ENCODE measurements at places on chromosomes 2 and 18. TPM values are rescaled to one million over a fixed set of nuclear protein-coding genes. Genes with fewer than 3 reads are reported as not detected.
A peak's percentile ranks its signal among the peaks of the same experiment; 100 is the strongest.

- peak; percentile 50 for DNase-seq
Observed at GRCh38 chr2:62785216-62785615, 79.7 kb downstream of the EHBP1 start.

GRCh38 chr18:49041435-49042245, 90.9 kb upstream of the SMAD7 start:
- DNase-seq: peak; percentile 33

TFCP2L1 gene
- total RNA-seq: 0.10 TPM

- DNase-seq: no peak
Observed at GRCh38 chr2:53668624-53669026, 99.0 kb upstream of the CHAC2 start.

DNA sequence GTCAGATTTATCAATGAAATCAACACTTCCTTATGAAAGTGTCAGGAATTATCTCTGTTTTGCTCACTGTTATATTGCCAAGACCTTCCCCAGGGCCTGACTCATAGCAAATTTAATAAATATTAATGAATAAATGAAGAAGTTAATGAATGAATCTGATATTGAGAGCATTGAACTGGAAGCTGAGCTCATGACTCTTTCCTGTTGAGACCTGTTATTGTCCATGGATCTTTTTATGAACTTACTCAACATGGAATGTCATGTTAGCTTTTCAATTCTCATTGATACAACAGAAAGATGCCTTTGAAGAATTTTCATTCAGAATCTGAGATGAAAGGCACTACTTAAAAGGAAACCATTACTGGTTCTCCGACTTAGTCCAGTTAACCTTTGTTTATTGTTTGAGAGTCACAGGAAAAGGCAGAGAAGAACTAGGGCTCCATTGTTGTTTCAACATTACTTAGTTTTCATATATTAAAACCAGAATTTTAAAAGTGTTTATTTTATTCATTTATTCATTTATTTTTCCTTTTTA, 90.4 kb upstream of the UNC80 start:
- no peak for DNase-seq

- DNase-seq: no peak
Observed at GRCh38 chr2:188629753-188630527, 338.3 kb downstream of the GULP1 start.

RAD51AP2 gene
- total RNA-seq: not detected

DNA sequence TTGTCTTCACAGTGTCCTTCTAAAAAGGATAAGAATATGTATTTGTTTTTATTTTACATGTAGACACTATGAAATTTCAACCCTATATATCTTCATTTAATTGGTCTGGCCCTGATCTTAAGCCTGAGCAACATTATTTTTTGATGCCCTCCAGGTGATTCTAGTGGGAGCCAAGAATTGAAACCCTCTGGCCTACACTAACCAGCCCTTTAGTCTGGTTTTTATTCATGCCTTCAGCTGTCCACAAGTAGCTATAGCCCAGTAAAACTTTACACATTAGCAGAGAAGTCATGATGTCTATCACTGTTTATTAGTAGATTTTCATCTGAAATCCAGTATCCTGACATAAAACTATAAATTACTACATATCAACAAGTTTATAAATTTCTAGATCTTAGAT, 52.7 kb upstream of the UBXN4 start:
- no peak for DNase-seq

GRCh38 chr2:217101972-217102371, 242.1 kb upstream of the TNP1 start:
- DNase-seq: no peak

- peak; percentile 70 for DNase-seq
Observed at GRCh38 chr18:58135183-58135641, 91.2 kb downstream of the NEDD4L start.

DNA sequence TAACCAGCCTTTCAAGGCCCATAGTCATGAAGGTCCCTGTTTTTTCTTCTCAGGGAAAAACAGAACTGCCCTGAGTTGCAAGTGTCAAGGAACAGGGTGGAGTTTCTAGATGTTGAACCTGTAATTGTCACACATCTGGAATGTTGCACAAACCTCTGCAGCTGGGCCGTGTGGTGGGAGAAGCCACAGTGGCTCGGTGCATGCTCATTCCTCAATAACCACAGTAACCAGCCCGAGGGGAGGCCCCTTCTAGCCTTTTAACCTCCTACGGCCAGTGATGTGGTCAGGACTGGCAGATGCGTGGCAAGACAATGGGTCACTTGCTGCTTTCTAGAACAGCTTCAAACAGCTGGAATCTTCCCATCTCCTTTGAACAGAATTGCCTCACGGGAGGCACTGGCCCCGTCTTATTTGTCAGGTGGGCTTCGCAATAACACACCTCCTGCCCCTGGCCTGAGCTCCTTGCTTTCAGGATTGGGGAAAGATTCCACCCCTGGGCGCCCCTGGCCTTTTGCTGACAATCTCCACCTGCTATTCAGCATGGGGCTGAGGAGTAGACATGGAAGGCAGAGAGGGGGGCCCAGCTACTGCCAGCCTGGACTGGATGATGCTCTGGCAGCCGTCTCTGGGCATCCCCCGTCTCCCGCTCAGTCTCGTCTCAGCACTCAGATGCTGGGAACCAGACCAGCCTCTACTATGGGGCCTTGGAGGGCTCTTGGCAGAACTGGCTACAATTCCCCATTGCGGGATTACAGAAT, 102.9 kb downstream of the KLHL29 start:
- peak; percentile 57 for DNase-seq

DNA sequence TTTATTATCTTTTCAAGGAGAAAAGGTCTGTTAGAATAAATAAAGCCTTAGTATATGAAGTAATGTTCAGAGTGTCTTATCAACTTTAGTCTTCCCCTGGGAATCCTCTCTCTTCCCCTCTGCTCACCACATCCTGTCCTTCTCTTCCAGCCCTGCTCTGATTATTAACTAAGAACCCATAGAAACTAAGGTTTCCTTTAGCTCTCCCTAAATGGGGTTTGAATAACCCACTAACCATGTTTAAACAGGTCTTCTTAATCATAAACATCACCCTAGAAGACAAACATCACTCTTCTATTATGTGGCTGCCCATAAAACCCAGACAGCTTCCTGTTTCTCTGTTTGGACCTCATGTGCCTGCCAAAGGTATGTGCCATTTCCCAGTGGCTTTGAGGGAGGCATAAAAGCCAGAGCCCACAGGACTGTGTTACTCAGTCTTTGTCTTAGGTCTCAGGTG, 50.1 kb downstream of the SLC14A1 start:
- peak; percentile 94 for DNase-seq

DNA sequence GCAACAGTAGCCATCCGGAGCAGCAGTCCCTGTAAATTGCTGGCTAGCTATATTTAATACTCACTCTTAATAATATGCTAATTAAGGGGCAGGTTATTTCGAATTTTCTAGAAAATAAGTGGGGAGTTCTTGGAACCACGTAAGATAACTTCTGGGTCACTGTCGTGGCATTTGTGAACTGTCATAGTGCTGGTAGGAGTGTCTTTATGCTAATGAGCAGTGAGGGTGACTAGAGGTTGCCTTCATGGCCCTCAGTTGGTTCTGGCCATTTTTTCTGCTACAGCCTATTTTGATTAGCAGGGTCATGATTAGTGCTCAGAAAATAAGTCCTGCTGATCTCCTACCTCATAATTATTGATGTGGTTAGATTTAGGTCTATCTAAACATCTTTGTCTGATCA, 249.9 kb upstream of the RASGRP3 start:
- DNase-seq: no peak

FAM237A gene
- total RNA-seq: not detected

MC5R gene
- not detected for total RNA-seq

GRCh38 chr18:2513616-2514015, 57.7 kb downstream of the METTL4 start:
- peak; percentile 60 for DNase-seq

- DNase-seq: no peak
Observed at GRCh38 chr2:175914846-175915245, 87.2 kb downstream of the LNPK start.

DNA sequence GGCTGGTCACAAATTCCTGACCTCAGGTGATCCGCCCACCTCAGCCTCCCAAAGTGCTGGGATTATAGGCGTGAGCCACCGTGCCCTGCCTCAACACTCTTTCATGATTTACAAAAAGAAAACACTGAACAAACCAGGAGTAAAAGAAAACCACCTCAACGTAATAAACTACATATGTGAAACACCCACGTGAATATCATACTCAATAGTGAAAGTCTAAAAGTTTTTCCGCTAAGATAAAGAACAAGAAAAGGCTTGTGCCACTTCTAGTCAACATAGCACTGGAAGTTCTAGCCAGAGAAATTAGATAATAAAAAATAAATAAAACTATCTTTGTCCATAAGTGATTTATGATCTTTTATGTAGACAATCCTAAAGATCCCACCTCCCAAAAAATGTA, 68.5 kb downstream of the ROCK2 start:
- DNase-seq: no peak

DNA sequence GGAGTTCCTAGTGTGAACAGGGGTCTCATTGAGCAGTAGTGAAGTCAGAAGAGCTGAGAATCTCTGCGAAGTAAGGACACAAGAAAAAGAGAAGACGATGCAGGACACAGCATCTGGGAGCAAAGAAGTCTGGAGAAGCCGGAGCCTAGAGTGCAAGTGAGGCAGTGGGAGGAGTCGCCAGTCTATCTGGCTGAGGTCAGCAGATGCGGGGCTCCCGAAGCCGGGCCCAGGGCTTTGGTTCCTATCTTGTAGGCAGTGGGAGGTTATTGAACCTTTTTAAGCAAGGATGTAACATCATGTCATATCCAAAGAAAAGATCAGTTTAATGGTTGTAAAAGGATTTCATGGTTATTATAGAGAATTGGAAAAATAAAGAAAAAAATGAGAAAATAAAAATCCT, 90.8 kb upstream of the KCTD1 start:
- DNase-seq: no peak

Data from HT1080 (cell line).